ENCODE measurements at places on chromosomes 5 and 9.

DNA sequence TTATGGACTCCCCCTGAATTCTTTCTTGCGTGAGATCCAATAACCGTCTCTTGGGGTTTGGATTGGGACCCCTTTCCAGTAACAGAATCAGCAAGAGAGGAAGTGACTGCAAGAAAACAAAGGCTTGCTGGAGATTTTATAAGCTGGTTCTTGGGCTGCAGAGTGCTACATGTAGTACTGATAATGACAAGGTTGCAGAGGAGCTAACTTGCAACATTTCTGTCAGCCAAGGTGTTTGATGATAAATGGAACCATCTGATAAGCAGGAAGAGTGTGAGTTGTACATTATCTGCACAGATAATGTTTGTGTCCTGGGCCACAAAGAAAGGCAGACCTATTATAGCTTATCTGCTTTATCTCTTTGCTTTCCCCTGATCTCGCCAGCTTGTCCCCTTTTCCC is 37.1 kb downstream of the DNAJB5 start:
- no peak for DNase-seq

DNA sequence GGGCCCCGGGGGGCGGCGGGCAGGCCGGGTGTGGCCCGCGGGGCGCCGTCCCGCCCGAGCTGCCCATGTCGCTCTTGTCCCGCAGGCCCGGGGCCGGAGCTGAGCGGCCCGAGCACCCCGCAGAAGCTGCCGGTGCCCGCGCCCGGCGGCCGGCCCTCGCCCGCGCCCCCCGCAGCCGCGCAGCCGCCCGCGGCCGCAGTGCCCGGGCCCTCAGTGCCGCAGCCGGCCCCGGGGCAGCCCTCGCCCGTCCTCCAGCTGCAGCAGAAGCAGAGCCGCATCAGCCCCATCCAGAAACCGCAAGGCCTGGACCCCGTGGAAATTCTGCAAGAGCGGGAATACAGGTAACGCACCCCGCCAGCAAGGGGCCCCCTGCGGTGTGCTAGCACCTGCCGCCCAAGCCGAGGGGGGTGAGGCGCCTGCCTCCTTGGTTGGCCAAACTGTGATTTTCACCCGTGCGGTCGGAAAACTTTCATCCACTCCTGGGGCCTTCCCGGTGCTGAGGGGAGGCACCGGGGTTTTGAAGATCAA is 32.1 kb downstream of the SMARCA2 start:
- no peak for DNase-seq

- no peak for DNase-seq
Observed at GRCh38 chr5:125293726-125294125, 547.3 kb upstream of the ZNF608 start.

DNA sequence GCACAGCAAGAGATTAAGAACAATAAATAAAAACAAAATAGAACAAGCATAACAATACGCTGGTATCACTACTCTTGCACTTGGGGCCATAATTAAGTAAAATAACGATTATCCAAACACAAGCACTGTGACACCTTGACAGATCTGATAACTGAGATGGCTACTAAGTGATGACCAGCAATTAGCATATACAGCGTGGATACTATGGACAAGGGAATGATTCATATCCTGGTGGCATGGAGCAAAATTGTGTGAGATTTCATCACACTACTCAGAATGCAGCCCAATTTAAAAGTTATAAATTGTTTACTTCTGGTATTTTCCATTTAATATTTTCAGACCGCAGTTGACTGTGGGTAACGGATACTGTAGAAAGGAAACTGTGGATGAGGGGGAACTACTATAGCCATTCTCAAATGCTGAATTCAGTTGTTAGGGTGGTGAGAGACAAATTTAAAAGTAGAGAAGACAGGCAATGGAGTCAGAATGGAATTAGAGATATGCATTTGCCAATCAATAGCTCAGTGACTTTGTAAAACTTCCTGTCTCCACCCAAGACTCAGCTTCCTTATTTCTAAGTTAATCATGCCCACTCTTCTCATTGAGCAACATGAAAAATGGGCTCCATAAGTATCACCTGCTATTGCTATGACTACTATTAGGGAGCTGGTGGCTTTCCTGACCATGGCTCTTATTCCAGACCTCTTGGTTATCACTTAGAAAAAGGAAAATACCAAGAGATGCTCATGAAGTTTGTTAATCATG is 300.8 kb downstream of the TRIM32 start:
- no peak for DNase-seq

GRCh38 chr5:38677636-38678035 is 121.2 kb upstream of the LIFR start:
- no peak for DNase-seq

GRCh38 chr9:18338042-18338441 is 135.9 kb upstream of the ADAMTSL1 start:
- DNase-seq, result no peak

DNA sequence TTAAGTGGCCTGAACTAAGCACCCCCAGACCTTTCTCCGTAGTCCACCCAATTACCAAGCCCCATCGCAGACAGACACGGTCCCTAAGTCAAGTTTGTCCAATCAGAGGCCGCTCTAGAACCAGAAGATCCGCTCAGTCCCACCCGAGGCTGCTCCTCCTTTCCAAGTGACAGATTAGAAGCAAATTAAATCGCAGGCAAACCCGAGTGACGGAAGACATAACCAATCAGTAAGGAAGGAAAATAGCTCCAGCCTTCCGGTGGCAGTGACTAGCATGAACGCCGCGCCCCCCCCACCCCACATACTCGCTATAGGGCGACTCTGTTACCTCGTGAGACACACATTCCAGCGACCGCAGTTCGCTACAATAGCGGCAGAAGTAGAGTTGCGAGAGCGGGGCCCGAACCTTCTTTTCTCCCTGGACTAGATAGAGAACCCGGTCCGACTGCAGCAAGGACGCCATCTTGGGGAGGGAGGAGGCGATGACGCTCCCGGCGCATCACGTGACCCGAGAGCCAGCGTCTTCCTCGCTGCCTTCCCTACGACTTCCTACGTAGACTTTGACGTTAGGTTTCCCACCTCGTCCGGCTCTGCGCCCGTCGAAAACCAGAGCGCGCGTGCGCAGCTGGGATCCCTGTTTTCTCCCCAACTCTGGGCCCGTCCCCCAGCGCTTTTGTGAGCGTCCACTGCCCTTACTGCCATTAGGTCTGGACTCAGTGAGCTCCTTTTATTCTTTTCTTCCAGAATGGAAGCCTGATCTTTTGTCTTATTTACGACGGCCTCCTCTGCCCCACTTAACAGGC is at the start of gene DCTN4:
Gene DCTN4, minus strand, starts transcription at position 487 of the 803 bp plus-strand sequence. Its CDS starts 24 bp downstream, at position 463.
- DNase-seq, result peak; percentile 84

DNA sequence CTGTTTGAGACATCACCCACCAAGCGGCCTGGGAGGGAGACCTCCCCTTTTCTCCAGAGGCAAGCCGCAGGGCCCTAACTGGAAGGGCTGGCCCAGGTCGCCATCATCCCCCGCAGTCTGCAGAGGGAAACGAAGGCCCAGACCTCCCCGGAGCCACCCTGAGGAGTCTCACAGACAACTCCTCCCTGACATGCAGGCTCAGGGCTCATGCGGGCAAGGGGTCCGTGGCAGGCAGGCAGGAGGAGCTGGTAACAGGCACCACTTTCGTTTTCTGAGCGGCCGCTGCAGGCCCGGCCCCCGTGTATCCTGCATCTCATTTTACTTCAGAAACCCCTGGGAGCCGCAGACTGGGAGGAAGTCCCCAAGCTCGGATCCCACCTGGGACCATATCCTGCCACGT is 192.0 kb upstream of the PPP1R26 start:
- DNase-seq, result no peak

- no peak for DNase-seq
Observed at GRCh38 chr5:140076788-140077187, 33.7 kb upstream of the NRG2 start.

DNA sequence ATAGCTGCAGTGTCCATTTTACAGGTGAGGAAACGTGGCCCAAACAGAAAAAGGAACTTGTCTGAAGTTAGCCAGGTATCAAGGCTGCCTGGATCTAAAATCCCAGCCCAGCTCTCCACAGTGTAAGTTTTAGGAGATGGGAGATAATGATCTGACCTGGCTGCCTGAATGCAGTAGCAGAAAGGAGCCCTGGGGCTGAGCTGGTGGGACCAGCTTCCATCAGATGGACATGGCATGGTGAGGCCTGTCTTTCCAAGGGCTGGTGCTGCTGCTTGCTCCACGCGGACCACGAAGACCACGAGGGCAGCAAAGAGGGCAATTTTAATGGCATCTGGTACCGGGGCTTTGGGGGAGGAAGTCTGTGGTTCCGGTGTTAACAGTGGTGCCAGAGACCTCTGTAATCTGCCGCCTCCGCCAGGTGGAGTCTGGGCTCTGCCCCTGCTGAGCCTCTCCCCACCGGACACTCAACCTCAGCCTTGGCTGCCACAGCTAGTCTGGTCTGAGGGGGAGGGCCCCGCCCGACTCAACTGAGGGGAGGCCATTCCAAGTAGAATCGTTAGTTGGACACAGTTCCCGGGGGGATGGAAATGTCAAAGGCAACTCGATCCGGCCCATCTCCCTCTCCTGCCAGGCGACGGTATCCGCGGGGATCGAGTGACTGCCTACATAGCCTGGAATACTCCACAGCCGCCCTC is 650 bp downstream of the MYORG start:
- DNase-seq, result no peak

- no peak for DNase-seq
Observed at GRCh38 chr5:79023947-79024346, 38.8 kb upstream of the ARSB start.

- DNase-seq, result no peak
Observed at GRCh38 chr5:134146651-134147518, 29.9 kb downstream of the SKP1 start.

DNA sequence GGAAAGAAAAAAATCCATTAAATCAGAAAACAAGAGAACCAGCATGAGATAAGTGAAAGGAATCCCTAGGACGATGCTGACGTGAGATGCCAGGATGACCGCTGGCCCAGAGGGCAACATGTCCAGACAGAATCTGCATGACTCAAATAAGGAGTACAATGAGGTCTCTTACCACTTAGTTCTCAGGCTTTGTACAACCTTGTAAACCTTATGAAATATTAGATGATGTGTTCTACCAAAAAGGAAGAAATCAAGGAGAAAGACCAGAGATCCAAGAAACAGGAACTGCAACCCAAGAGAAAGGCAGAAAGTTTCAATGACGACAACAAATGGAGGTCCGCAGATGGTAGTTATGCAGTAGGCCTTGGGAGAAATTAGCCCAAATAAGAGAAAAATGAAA is 2.8 kb upstream of the GPR150 start:
- DNase-seq, result no peak

DNA sequence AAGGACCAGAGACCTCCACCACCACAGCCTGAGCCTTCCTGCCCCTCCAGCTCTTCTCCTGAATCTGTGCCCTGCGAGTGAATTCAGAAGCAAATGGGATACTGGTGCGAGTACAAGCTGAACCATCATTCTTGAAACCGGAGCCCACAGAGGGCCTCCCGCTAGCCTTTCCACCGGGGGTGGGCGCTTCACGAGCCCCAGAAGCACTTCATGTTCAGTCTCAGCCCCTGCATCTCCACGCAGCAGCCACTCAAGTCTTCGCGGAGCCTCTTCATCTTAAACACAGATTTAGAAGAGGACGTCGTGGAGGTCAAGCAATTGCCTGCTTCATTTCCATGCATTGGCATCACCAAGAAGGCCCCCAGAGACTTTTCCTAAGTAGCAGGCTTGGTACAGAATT is 26.0 kb upstream of the OLFM1 start:
- DNase-seq, result no peak

DNA sequence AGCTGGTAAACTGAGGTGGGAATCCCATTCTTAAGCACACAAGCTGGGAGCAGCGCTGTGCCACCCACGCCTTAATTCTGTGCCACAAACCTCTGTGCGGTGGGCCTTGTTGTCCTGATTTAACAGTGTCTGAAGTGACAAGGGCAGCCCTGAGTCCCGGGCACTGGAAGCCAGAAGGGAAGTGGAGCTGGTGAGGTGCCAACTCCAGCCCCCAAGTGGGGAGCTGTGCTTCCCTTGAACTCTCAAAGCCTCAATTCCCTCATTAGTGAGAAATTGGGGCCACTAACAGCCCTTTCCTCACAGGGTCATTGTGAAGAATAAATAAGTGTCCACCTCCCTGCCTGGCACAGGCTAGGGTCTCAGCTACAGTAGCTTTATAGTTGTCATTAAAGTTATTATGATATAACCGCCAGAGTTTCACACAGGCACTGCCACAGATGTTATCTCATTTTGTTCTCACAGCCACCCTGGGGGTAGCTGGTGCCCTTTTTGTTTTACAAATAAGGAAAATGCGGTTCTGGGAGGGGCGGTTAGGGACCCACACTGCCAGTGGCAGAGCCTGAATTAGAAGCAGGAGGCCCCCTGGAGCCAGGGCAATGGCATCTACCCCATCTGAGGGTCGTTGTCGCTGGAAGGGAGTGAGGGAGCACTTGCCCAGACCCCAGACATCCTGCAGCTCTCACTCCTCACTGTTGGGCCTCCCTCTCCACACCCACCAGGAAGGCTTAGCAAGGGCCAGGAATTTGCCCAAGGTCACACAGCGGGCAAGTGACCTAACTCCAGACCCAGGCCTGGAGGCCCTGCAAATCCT is 2.1 kb upstream of the TLX3 start:
- DNase-seq, result no peak

- no peak for DNase-seq
Observed at GRCh38 chr5:131977212-131977604, 31.7 kb upstream of the MEIKIN start.

DNA sequence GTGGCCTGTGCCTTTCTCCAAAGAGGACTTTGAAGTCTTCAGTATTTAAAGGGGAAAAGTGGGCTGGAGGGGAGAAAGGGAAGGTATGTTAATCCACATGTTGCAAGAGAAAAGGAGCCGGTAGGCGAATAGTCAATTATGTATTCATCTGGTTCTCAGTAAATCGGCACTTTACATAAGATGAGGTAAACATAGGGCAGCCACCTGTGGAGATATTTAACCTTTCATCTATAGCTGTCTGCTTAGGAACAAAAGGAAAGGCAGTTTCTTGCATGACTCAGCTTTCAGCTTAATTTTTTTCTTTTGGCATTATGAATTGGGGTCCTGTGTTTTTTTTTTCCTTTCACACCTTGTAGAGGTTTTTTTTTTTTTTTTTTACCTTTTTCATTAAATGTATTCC is 42.2 kb downstream of the FGD3 start:
- DNase-seq, result no peak

DNA sequence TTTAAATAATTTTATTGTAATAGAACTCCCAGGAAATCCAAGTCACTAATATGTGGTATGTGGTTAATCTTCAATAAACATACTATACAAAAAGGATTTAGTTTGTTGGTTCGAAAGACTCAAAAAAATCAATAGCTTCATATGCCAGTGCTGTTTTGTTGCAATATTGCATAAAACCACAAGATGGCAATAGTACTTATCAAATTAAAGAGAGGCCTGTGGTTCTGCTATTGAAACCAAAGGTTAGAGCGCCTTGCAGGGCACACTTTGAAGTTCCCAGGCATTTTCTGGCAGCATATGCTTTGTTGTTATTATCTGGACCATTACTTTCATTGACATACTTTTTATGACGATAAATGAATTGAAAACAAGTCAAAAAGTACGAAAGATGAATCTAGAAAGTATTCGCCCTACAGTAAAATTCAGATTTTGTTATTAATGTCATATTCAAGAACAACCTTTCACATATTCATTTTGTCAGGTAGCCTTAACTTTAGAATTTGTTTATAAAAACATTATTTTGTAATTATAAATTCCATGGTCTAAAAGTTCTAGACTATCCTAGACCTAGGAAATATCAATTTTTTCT is 316.3 kb downstream of the MCTP1 start:
- DNase-seq, result no peak
